ENCODE measurements at places on chromosomes 11 and 22.

DNA sequence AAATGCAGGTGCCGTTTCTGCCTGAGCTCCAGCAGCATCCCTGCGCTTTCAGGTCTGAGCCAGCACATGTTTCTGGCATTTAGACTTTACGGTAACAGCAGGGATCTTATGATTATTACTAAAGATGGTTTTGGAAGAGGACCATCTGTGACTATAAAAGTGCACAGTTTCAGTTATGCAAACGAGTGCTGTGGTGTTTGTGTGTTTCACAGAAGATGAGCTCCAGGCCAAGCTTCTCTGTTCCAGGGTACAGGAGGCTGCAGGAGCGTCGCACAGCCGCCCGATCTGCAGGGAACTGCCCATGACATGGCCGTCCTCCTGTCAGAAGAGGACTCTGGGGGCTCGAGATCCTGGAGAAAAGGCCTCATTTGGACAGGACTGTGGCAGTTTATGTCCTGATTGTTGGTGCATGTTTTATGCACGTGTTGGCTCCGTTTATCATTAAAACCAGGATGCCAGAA lies 297.3 kb downstream of the TBC1D22A start:
- DNase-seq = no peak

- no peak for DNase-seq
These were observed 11.0 kb upstream of the NECTIN1 start for GRCh38 chr11:119739975-119740374.

- DNase-seq = no peak
These were observed 14.9 kb upstream of the SLC22A6 start for GRCh38 chr11:62999649-63000048.

GRCh38 chr11:19715373-19715772 lies 2.7 kb downstream of the NAV2 start:
- DNase-seq = no peak

GRCh38 chr22:43498856-43499253 lies 87.0 kb downstream of the MPPED1 start:
- DNase-seq = no peak

DNA sequence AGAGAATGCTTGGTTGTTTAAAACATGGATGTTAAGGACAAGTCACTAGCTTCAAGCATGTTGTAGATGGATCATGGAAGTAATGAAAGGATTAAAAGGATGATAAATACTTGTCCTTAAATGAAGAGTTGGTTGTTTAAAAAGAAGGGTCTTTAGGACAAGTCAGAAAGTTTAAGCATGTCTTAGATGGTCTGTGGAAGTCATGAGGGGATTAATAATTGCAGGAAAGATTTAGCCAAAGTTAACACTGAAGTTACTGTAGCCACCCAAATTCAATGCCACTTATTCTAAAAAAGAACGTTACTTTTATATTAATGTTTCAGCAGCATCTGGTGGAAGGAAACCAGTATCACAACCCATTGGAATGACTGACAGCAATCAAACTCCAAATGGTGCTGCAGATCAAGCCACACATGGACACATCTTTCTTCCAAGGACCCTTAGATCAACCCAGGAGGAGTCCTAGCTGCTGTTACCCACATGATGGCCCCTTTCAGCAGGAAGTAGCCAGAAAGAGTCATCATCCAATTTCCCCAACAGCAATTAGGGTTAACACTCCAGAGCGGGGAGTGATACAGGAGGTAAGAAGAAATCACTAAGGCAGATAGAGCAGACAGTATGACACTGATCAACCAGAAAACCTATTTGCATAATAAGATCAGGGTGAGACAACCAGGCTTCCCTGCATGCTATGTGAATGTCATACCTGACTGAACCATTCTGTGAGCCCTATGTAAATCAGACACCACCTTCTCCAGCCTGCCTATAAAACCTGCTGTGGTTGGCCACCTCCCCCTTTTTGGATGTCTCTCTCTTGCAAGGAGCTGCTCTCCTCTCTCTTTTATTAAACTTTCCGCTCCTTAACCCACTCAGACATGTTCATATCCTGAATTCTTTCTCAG lies 88.4 kb upstream of the GNAZ start:
- DNase-seq = no peak

DNA sequence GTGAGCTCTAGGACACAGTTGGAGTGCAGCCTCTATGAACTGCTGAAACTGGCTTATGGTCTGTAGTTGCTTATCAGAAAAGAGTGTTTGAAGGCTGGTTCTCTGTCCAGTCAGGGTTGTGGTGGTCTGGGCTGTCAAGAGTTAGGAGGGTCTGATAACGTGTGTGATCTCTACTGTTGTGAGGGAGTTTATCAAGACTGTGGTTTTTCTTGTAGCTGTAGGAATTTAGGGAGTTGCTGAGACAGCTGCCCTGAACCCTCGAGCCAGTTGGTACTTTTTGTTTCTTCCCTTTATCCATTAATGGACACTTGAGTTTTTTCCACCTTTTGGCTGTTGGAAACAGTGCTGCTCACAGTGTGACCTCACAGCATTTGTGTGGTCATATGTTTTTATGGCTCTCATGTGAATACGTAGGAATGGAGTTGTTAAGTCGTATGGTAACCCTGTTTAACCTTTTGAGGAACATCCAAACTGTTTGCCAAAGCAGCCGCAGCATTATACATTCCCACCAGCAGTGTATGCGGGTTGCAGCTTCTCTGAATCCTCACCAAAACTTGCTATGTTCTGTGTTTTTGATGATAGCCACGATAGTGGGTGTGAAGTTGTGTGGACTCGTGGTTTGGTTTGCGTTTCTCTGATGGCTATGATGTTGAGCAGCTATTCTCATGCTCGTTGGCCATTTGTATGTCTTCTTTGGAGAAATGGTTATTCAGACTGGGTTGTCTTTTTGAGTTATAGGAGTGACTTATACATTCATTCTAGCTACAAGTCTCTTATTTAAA lies 20.9 kb upstream of the DGCR8 start:
- no peak for DNase-seq

DNA sequence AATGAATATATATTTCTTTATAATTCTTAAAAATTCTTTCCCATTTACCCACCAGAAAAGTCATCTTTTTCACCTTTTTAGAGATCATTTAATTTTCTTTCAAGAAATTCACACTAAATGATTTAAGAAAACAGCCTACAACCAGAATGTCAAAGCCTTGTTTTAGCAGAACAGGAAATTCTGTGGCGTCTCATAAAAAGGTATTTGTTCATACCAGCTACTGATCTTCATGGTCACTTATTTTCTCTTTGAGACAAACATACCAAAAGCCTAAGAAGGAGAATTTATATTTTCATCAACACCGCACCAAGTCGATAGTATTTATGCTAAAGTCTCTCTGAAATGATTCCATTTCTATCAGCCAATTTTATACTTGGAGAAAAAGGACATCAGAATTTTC lies 105.3 kb downstream of the ETS1 start:
- no peak for DNase-seq

- DNase-seq = no peak
These were observed 7.5 kb downstream of the TMEM138 start for GRCh38 chr11:61369372-61370348.

DNA sequence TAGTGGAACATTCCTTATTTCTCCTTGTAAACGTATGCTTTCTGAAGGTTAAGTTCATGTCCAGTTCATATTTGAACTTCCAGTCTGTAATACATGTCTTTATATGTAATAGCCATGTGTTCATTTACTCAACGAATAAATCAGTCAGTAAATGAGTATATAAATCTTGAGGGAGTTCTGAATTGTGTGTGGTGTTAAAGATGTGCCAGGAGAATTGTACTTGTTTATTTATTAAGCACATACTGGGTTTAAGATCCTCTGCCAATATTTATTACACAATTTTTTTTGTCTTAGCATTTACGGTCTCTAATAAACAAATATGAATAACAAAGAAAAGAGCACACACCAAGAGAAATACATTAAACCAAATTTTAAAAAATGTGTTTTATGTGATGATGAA lies 26.5 kb upstream of the CLMP start:
- no peak for DNase-seq

GRCh38 chr11:67534070-67534679 lies 10.9 kb upstream of the CABP2 start:
- peak; percentile 15 for DNase-seq

GRCh38 chr22:31281733-31282132 lies 10.6 kb downstream of the PIK3IP1 start:
- DNase-seq = no peak

DNA sequence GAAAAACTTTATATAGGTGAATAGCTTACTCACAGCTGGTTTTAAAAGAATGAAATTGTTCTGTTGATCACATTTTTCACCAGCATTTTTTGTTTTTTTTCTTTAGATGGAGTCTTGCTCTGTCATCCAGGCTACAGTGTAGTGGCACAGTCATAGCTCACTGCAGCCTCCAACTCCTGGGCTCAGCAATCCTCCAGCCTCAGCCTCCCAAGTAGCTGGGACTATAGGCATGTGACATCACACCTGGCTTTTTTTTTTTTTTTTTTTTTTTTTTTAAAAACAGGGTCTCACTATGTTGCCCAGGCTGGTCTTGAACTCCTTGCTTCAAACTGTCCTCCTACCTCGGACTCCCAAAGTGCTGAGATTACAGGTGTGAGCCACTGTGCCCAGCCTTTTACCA lies 3.6 kb downstream of the PACS1 start:
- no peak for DNase-seq

GRCh38 chr22:38940811-38941384 lies 16.5 kb upstream of the APOBEC3A start:
- no peak for DNase-seq

- no peak for DNase-seq
These were observed 42.5 kb downstream of the SFI1 start for GRCh38 chr22:31538815-31539214.

- no peak for DNase-seq
These were observed 7.4 kb downstream of the PKNOX2 start for GRCh38 chr11:125171974-125172373.

DNA sequence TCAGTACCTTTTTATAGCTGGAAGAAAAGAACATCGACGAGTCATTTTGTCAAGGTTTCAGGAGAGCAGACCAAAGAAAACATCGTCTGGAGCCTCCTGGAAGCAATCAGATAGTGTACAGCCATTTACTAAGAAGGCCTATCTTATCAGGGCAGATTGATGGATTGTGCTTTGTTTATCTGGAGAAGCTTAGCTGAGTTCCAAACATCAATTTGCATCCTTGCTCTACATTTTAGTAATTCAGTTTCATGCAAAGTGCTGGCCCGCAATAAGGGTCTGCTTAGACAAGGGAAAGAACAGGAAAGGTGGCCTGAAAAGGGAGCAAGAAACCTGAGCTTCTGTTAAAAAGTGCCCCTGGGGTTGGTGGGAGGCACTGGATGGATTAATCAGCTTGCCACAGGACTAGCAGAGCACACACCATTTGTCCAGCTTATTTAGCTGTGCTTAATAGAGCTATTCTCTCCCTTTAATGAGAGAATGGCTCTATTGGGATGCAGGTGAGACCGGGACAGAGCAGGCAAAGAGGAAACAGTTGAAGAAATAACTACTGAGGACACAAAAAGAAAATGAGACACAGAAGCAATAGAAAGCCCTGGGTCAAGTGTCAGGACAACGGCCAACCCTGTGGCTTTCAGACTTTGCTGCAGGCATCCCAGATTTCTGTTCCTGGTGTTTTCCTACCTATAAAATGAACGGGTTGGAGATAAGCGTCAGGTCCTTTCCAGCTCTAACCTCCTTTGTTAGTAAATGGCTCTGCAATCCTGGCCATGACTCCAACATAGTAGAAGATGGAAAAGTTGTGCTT lies 122.1 kb upstream of the TTC12 start:
- peak; percentile 60 for DNase-seq

Data from neuronal stem cell (in vitro differentiated cells).